ENCODE measurements at places on chromosomes 11 and 22.

GRCh38 chr11:38046571-38047135 is 1448.6 kb upstream of the RAG2 start:
- DNase-seq: no peak

- DNase-seq: no peak
Measured at GRCh38 chr11:46655631-46656030, 38.3 kb downstream of the ATG13 start.

DNA sequence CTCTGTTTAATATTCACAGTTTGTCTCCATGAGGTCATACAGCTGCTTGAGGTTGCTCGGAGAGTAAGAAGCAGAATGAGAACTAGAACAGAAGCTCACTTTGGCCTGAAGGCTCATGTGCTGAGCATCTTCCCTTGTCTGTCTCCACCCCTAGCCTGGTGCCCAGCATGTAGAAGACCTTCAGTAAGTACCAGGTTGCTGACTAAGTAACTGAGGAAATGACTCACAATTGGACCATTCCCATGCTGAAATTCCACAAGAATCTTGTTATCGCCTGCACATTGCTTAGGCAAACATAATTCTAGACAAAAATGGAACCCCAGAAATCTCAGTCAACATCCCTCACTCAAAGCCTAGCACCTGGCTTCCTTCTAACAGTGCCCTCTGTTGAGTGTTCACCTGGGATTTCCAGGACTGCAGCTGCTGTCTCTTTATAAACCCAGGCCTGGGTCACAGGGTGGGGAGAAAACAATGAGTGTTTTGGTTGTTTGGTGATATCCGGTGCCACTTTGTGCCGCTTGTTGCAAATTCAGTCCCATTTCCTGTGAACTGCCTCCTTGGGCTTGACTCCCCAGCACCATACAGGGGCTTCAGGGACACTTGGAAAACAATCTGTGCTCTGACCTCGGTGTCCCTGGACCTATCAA is 406.8 kb downstream of the ETS1 start:
- no peak for DNase-seq

GRCh38 chr11:2471048-2471803 is 26.4 kb downstream of the KCNQ1 start:
- no peak for DNase-seq

DNA sequence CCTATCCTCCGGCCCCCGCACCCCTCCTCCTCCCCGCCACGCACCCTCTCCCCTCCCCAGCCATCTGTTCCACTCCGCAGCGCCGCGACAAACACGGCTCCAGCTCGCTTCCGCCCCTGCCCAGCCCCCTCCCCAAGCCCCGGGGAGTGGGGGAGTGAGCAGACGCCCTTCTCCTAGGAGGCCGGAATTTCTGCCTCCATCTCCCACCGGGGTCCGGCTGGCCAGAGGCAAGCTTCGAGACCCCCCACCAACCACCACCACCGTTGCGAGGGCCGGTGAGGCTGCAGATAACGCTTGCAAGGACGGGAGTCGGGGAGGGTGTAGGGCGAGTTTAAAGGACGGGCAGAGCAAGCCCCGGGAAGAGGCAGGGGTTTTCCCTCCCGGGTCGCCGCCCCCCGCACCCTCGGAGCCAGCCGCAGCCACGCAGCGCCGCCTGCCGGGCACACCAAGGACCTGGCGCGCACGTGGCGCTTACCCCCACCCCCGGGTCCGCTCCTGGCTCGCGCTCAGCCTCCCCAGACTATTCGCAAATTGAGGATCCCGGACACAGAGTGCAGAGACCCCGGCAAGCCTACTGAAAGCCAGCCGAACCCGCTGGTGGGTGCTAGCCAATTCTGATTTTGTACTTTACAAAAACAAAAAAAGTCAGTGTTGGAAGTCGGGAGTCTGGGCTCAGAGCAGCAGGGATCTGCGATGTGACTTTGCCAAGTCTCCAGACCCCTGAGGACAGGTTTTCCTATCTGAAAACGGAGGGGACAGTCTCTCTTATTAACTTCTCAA is 22.6 kb downstream of the RTN4RL2 start:
- DNase-seq: no peak

- DNase-seq: no peak
Measured at GRCh38 chr22:23755711-23756110, 1.5 kb upstream of the VPREB3 start.

GRCh38 chr11:107172996-107173395 is 154.7 kb upstream of the GUCY1A2 start:
- DNase-seq: no peak

- DNase-seq: no peak
Measured at GRCh38 chr11:3631331-3631730, 10.5 kb downstream of the ART5 start.

GRCh38 chr11:5272395-5273017 is 2.8 kb upstream of the HBE1 start:
- DNase-seq: no peak

- no peak for DNase-seq
Measured at GRCh38 chr11:126594921-126595367, 239.5 kb downstream of the ST3GAL4 start.

DNA sequence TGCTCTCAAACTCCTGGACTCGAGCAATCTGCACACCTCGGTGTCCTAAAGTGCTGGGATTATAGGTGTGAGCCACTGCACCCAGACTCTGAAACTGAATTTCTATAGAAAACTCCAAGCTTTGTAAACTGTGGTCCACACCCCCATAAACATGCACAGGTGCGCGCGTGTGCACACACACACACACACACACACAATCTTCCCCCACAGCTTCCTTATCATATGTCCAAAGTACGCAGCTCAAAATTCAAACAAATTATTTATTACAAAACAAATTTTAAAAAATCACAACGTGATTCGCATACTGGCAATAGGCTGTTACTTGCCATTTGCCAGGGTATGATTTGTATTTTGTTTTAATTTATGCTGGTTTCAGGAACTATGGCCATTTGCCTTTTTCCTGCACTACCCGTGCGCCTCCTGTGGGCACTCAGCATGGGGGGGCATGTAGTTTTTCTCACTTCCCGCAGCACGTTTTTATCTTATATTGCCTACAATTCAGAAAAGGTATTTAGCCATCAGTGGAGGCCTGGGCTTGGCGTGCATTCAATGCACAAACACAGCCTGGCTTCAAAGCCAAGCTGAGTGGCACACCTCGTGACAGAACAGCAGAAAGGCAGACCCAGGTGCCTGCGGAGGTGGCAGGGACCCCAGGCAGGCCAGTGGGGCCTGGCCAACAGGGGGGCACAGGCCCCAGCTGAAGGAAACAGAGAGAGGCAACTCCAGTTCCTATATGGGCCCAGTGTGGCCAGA is 10.8 kb upstream of the SNX32 start:
- DNase-seq: no peak

- no peak for DNase-seq
Measured at GRCh38 chr22:22691716-22692701, 47.6 kb downstream of the GGTLC2 start.

- no peak for DNase-seq
Measured at GRCh38 chr11:73410627-73411026, 34.4 kb downstream of the RELT start.

GRCh38 chr11:119000906-119001305 is 3.0 kb downstream of the CENATAC start:
- no peak for DNase-seq

- DNase-seq: no peak
Measured at GRCh38 chr22:47055073-47055355, 292.6 kb downstream of the TBC1D22A start.

- no peak for DNase-seq
Measured at GRCh38 chr11:75347781-75348566, 3.5 kb downstream of the ARRB1 start.

DNA sequence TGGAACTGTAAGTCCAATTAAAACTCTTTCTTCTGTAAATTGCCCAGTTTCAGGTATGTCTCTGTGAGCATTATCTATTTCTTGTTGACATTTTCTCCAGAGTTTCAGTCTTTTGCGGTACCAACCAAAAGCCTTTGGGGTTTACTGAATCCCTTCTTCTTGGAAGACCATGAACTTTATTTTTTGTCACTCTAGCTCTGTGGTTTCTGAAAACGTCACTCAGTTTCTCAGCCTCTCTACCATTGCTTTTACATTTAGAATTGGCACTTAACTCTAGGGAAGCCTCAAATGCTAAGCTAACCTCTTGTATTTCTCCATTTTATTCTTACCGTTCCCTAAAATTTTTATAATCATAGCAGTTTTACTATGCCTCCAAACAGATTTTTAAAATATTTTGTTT is 237.6 kb downstream of the CSNK2A3 start:
- DNase-seq: no peak

- DNase-seq: no peak
Measured at GRCh38 chr22:45150139-45150538, 13.6 kb upstream of the NUP50 start.

- DNase-seq: no peak
Measured at GRCh38 chr11:65489706-65490320, 9.0 kb upstream of the MALAT1 start.

GRCh38 chr11:115682888-115683287 is 178.7 kb upstream of the CADM1 start:
- no peak for DNase-seq

- no peak for DNase-seq
Measured at GRCh38 chr11:121464352-121464946, 11.7 kb upstream of the SORL1-AS1 start.

- no peak for DNase-seq
Measured at GRCh38 chr22:23035557-23036277, 34.6 kb upstream of the GNAZ start.

- DNase-seq: no peak
Measured at GRCh38 chr11:123137431-123138224, 57.4 kb downstream of the CLMP start.

DNA sequence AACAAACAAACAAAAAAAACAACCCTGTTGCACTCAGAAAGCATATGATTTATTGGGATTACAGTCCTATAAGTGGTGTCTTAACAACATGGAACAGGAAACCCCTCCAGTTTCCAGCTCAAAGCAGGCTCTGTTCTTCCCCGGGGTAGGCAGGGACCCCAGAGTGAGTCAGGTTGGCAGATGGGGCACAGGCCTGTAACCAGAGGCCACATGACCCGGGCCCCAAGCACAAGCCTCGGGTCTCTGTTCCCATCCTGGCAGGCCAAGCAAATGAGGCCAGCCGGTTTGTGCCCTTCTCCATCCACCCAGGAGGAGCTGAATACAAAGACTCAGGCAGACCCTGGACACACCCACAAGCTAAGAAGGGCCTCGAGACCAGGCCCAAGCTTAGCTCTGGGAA is 75.8 kb downstream of the NAT10 start:
- no peak for DNase-seq

GRCh38 chr11:89443361-89444322 is 47.5 kb downstream of the NOX4 start:
- no peak for DNase-seq

DNA sequence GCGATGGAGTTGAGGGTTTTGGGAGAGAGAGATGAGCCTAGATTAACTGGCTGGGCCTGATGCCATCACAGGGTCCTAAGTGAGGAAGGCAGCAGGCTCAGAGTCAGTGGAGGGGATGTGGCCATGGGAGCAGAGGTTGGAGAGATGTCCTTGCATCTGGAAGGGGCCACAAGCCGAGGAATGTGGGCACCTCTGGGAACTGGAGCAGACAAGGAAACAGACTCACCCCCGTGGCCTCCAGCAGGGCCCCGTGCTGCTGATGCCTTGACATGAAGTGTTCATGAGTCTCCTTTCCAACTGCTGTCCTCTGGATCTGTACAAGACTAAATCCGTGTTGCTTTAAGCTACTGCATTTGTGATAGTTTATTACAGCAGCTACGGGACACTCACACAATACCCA is 49.2 kb downstream of the SHISAL1 start:
- no peak for DNase-seq

GRCh38 chr11:113255096-113255495 is 59.3 kb upstream of the TTC12 start:
- DNase-seq: no peak

DNA sequence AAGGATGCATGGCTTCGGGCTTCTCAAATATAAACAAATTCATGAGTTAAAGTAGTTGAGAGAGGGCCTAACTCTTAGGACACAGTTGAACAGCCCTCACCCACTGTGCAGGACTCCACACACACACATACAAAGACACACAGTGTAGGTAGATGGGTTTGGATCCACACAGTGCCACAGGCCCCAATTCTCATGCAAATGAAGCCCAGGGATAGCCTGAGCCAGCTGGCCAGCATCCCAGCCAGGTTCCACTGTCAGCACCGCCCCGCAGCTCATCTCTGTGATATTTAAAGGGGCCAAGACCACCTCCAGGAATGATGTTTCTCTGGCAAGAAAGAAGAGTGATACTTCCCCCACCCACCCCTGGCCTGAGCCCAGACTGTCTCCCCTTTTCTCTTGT is 11.7 kb downstream of the SLC35C1 start:
- DNase-seq: no peak

- DNase-seq: no peak
Measured at GRCh38 chr22:24554313-24555164, at the start of gene GUCD1. Gene GUCD1 (minus strand): TSS chr22:24555138. CDS start chr22:24554991, 147 bp downstream.

GRCh38 chr11:95728094-95728493 is 61.5 kb downstream of the FAM76B start:
- DNase-seq: no peak

- DNase-seq: no peak
Measured at GRCh38 chr11:74755395-74755995, 6.8 kb downstream of the RNF169 start.

DNA sequence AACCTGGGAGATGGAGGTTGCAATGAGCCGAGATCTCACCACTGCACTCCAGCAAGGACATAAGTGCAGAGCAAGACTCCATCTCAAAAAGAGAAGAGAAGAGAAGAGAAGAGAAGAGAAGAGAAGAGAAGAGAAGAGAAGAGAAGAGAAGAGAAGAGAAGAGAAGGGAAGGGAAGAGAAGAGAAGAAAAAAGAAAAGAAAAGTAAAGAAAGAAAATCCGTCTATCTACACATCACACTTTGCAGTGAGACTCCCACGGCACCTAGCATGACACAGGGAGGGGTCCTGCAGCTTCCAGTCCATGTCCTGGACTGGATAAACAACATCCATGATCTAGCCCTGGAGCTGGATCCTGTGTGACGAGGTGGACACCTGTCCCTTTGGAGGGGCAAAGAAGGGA is 4.0 kb upstream of the PPARA start:
- DNase-seq: no peak

DNA sequence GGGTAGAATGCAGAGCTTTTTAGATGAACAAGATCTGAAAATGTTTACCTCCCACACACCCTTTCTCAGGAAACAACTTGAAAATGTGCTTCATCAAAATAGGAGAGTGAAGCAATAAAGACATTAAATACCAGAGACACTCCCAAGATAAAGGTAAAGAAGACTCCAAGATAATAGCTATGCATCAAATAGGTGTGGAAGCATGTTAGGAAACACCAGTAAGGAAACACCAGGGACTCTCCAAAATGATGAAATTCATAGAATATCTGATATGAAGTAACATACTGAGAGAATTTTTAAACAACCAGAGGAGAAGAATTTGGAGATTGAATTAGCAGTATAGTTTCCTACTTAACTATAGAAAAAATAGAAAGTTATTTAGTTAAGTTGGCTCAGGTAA is 57.0 kb downstream of the OR10A6 start:
- DNase-seq: no peak

- no peak for DNase-seq
Measured at GRCh38 chr11:75600356-75600755, 38.3 kb downstream of the SERPINH1 start.

DNA sequence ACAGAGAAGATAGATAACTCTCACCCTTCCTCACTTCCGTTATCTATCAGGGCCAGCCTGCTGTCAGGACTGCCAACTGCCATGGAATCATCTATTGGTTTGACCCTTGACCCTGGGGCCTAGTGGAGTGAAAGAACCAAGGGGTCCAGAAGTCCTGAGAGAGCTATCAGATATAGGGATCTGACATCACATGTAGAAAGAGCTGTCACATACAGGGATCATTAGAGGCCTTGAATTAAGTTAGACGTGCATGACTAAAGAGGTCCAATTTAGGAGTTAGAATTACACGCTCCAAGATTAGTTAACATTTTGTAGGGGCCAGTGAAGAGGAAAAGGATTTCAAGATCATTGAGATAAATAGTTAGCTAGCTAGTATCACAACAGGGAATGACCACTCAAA is at the start of gene TMEM225:
TSS of gene TMEM225 (minus strand) at position 101 of the 400 bp plus-strand sequence. CDS start 245 bp downstream, outside the sequence.
- no peak for DNase-seq

Measured in NCI-H1417 treated with DMSO at 0.1 percent for 48 hours (cell line).